NCI-H510A treated with DMSO at 0.1 percent for 48 hours (cell line): ENCODE measurements at places on chromosomes 4 and X.

DNA sequence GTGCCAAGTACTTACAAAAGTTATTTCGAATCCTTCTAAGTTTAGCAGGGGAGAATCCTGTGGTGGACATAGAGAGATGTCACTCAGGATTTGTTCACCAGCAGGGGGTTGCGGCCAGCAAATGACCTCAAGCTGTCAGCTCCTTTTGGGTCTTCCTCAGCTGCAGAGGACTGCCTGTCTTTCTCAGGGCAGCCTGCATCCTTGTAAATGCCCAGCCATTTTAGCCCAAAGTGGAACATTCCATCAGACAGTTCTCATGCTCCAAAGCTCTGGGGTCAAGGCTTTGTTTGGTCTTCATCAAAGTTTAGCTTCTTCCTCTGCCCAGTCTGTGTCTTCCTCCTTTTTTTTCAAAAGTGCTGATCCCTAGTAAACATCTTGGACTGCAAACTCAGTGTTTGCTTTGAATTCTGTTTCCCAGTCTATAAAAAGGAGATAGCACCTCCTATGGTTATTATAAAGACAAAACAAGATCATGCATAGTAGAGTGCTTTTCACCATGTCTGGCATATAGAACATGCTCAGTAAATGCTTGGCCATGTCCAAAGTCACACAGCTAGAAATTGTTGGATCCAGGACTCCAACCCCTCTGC lies 156.4 kb upstream of the GATB start:
- DNase-seq, result no peak

DNA sequence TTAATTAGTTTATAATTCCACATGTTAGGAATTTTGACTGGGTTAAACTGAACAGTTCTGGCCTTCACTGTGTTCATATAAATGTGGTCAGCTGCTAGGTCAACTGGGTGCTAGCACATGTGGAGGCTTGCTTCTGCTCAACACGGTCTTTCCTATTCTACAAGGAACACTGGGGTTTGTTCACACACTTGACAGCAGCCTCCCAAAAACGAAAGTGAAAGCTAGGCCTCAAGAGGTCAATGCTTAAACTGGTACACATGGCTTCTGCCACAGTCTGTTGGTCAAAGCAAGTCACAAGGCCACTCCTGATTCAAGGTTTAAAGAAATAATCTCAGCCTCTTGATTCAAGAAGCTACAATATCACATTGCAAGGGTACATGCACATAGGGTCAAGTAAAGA lies 126.5 kb downstream of the QDPR start:
- no peak for DNase-seq

DNA sequence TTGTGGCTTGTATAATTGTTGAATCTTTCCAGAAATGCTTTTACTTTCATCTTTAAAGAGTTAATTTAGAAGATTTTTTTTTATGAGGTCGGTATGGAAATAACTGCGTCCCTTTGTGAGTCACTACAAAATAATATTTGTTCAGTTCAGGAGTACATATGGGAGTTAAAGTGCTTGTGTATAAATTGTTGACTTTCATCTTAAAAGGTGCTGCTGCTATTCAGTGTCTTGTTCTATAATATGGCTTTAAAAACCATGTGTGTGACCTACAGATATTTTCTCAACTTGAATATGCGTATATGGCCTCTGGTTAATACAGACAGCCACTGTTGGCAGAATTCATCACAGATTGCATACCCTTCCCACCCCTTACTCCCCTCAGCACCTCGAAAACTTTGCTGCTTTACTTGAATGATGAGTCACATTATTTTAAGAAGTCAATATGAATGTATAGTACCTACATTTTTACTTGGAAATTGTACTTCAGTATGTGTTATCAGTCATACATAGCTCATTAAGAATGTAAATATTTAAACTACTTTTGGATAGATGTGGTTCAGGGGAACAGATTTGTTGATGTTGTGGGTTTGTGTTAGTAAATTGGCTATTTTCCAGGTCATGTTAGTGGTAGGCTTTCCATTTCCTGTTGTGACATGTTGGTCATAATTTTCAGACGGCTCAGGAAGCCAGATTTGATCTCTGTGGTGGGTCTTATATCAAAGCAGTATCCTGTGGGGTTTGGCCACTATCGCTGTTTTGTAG lies 1.5 kb downstream of the CLCN3 start:
- DNase-seq, result no peak

DNA sequence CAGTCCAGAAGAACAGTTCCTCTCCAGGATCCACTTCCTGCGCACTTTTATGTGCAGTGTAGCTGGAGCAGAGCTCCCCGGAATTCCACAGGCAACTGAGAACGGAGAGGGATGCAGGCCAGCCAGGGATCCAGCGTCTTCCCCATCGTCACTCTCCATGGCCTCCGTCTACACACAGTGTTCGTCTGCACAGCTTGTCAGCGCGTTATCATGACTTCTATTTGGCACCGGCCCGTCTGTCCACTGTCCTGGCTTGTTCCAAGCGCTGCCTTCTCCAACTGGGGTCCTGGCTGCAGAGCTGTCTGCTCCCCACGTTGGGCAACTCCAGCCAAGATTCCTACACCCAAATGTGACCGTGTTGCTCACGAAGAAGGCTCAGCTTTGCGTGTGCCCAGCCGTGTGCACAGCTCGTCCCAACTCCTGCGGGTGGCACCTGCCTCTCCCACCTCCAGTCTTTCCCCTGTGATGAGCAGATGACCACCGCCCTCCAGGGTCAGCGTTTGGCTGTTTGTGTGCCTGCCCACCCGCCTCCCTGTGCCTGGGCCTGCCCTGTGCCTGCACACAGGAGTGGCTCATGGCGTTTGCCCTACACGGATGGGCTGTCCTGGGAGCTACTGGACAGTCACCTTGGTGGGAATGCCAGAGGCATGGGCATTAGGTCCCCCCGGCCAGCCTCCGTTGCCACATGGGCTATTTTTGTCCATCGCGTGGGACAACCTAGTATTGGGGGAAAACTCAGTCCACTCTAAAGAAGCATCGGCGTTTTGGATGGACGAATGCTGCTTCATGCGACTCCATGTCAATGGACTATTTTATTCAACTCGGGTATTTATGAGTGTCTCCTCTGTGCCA lies 2.2 kb upstream of the CTBP1 start:
- DNase-seq, result no peak

- no peak for DNase-seq
Measured at GRCh38 chr4:95020521-95020920, 262.8 kb downstream of the BMPR1B start.

DNA sequence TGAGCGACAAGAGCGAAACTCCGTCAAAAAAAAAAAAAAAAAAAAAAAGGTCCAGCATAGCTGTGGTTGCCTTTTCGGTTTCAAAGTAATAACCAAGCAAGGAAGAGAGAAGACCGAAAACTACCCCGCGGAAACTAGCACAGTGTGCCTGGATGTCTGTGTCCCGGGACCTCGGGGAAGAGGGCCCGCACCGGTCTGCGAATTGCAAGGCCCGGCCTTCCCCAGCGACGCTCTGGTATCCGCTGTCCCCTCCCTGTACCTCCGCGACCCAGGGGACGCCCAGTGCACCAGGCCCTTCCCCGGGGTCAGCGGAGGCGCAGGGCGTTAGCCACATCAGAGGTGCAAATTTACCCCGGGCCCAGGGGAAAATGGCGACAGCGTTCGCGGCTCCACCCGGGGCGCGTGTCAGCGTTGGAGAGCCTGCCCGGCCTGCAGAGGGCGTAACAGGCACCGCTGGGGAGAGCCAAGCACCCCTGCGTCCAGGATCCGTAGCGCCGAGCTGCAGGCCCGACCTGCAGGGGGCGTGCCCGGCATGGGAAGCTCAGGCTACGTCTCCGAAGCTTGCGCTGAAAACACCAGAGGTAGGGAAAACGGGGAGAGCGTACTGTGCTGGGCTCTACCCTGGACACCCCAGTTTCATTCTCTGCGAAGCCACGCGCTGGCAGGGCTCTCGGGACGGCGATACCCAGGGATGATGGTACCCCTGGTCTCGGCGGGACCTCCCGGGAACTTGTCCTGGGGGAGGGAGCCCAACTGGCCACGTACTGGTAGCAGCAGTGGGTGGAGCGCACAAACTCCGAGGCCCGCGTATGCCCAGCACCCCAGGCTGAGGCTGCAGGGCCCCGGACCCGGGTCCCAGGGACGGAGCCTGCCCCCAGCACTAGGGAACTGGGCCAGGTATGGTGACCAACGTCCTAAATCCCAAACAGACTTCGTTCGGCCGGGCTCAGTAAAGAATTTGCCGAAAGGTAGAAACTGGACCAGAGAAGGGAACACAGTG lies 16.2 kb downstream of the NKX6-1 start:
- DNase-seq, result no peak

GRCh38 chr4:104066533-104066932 lies 346.7 kb upstream of the TACR3 start:
- no peak for DNase-seq

DNA sequence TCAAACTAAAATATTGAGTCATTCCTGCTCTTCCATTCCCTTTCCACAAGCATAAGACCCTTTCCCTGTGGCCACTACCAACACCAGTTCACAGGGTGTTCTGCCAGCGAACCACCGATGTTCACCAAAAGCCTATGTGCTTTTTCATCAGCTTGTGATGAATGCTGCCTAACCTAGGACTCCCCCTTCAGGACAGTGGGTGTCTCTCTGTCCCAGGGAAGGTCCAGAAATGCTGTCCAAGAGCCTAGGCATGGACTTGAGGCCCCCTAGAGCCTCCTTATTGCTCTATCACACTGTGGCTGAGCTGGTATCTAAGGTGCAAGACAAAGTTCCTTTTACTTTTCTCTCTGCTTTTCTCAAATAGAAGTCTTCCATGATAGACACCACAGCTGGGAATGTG lies 1015.6 kb downstream of the PCDH19 start:
- no peak for DNase-seq

- DNase-seq, result no peak
Measured at GRCh38 chrX:39967348-39967747, 130.4 kb downstream of the BCOR start.

GRCh38 chrX:119537487-119537886 lies 27.7 kb downstream of the STEEP1 start:
- no peak for DNase-seq

GRCh38 chrX:86711531-86712180 lies 563.4 kb downstream of the DACH2 start:
- DNase-seq, result no peak

- no peak for DNase-seq
Measured at GRCh38 chrX:119935215-119935874, 8.2 kb downstream of the NKAP start.

GRCh38 chrX:15204130-15204751 lies 65.6 kb downstream of the ASB9 start:
- no peak for DNase-seq

DNA sequence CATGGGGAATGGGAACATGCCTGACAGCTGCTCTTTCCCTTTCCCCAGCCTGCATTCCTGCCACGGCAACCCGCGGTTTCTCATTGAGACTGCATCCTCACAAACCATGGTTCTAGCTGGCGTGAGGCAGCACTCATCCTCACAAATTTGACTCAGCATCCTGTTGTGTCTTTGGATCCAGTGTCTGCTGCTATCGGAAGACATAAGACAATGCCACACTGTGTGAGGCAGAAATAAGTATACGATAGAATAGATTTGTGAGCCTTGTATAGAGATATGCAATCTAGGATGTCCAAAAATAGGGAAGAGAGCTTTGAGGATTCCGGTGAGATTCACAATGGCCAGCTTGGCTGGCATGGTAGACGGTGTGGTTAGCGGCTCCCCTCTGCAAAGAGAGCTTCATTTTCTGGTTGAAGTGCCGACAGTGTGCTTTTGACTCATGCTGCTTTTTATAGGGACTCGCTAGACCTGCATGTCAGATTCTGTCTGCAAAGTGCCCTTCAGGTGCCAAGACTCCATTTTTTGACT lies 161.3 kb upstream of the PSAPL1 start:
- DNase-seq, result no peak

GRCh38 chrX:57667010-57667409 lies 13.1 kb downstream of the NLRP2B start:
- DNase-seq, result no peak

DNA sequence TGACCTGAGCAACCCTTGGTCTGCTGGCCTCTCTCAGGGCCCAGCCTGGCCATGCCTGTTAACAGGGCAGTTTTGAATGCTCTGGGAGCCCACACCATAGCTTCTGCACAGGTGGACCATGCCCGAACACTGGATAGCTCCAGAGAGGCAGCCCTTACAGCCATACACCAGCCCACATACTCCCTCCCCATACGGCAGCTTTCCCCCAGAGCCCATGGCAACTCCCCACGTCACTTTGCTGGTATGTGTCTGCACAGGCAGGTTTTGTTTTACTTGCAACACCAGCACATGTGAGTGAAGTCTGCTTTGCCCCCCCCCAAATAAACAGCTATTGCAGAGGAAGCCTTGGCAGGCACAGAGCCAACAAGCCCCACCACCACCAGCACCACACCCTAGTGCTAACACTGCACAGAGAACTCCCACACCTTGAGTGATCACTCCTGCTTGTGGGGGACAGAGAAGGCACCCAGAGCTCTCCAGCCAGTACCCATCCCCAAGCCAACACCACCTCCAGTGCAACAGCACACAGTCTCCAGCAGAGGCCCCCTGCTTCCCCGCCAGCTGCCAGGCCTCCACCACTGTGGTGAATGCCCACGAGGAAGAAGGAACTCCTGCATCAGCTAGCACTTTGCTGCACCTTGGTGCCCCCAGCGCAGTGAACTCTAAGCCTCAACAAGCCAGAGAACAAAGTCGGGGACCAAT lies 87.3 kb downstream of the STPG2 start:
- no peak for DNase-seq

GRCh38 chr4:38499101-38499500 lies 164.9 kb upstream of the KLF3 start:
- no peak for DNase-seq

GRCh38 chr4:18390655-18391353 lies 369.2 kb upstream of the LCORL start:
- DNase-seq, result no peak

GRCh38 chr4:190016369-190017289 lies 10.4 kb downstream of the FRG2 start:
- no peak for DNase-seq

DNA sequence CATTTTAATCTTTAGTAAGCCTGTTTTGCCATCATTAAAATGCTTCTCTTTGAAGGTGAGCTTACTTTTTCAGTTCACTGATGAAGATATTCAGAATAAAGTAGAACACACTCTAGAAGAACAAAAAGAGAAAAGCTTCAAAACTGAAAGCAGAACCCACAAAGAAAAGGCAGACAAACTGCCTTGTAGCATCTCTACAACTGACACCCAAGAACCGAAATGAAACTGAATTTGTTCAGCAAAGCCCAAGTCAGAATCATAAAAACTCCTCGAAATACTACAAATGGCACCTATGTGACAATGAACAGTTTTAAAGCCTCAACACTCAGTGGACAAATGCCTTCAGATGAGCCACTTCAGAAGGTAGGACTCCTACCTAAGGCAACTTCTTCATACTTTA lies 83.6 kb downstream of the MAML3 start:
- no peak for DNase-seq

DNA sequence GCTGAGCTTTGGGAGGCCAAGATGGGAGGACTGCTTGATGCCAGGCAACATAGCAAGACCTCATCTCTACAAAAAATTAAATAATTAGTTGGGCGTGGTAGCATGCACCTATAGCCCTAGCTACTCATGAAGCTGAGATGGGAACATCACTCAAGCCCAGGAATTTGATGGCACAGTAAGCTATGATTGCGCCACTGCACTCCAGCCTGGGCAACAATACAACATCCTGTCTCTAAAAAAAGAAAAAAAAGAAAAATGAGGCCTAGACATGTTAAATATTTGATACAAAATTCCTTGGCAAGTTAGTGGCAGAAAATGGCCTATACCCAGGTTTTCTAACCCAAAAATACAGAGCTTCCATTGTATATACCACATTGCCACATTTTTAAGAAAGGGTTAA lies 88.1 kb upstream of the MAB21L2 start:
- no peak for DNase-seq
